ENCODE measurements at places on chromosomes 11 and 22.

- no peak for DNase-seq
Observed at GRCh38 chr11:69642549-69642912, 1.6 kb downstream of the CCND1 start.

- no peak for DNase-seq
Observed at GRCh38 chr11:131656839-131657211, 286.4 kb downstream of the NTM start.

DNA sequence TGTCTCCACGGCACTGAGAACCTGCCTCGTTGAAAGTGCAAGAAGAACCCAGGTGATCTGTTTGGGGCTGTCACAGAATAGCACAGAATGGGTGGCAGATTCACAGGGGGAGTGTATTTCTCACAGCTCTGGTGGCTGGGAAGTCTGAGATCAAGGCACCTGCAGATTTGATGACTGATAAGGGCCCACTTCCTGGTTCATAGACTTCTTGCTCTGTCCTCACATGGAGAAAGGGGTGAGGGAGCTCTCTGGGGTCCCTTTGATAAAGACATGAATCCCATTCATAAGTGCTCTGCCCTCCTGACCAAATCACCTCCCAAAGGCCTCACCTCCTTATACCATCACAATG is 198.5 kb upstream of the SORL1-AS1 start:
- DNase-seq, result no peak

GRCh38 chr11:73184953-73185671 is 33.0 kb upstream of the P2RY2 start:
- DNase-seq, result peak; percentile 52

- DNase-seq, result no peak
Observed at GRCh38 chr22:29377979-29378378, 10.4 kb downstream of the AP1B1 start.

DNA sequence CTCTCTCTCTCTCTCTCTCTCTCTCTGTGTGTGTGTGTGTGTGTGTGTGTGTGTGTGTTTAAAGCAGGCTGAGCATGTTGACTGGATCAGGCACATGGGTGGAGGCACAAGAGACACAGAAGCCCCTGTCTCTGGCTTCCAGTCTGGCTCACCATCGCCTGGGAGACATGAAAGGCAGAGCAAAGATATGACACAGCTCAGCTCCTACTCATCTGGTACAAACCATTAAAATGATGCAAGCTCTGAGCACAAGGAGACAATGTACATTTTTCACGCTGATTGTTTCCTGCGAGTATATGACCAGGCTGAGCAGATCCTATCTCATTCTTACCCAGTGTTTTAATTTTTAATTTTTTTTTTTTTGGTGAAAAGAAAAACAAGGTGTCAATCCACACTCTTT is 9.5 kb downstream of the SLC6A5 start:
- no peak for DNase-seq
